ENCODE measurements at places on chromosomes 4 and X.

DNA sequence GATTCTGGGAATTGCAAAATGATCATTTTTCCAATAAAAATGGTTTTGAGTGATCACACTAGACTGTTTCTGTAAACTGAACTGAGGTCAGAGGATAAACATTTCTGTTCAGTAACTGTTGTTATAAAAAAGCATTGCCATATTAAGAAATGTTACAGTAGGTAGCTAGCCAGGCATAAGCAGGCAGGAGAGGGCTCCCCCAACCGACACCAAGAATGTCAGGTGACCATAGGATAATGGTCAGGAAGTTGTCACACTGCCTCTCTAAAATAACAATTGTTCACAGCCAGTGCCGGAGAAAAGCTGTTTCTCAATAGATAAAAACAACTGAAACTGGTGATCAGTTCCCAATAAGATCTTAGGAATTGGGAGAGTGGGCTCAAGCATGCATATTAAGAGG, 306.2 kb upstream of the SLIT2 start:
- no peak for DNase-seq

GRCh38 chr4:24040811-24041210, 151.0 kb upstream of the PPARGC1A start:
- no peak for DNase-seq

DNA sequence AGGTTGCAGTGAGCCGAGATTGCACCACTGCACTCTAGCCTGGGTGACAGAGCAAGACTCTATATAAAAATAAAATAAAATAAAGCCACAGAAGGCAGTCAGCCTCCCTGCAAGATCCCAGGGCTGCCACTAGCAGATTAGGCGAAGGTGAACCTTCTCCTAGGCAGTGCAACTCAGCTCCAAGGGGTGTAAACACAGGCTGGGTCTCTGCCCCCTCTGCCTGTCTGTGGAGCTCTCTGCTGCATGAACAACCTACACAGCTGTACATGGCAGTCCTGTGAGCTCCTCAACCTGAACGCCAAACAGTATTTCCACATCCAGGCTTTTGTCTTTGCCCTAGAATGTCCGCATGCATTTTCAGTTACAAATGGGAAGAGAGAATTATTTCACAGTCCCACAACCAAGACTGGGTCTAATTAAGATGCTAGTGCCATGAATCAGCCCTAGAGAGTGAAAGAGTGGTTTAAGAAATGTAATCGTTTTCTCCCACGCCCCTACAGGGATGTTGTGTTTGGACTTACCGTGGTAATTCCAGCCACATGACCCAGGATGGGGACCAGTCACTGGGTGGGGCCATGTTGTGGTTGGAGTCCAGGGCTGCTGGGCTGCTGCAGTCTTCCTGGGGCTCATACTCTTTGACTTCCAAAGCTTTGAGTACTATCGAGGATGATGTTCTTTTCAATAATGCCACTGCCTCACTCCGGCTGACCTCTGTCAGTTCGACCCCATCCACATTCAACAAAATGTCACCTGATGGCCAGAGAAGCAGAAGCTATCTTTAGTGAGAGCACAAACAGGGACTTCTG, 99.0 kb downstream of the FIP1L1 start:
- DNase-seq, result no peak

- DNase-seq, result no peak
Observed at GRCh38 chrX:21171181-21171580, 203.0 kb upstream of the CNKSR2 start.

DNA sequence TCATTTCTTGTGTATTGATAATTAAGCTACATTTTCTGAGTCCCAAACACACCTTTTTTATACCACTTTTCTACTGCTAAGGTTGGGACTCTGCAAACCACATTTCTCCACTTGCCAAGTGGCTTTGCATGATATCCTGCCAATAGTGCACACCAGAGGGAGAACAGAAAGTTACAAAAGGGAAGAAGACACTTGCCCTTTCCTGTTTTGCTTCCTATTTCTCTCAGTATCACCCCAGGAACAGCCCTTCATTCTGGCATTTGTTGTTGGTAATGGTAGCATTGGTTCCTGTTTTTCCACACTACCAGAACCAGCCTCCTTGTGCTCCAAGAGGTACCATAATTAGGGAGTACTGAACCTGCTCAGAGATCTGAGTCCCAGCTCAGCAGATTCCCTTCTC, 87.1 kb downstream of the HDX start:
- DNase-seq, result no peak

DNA sequence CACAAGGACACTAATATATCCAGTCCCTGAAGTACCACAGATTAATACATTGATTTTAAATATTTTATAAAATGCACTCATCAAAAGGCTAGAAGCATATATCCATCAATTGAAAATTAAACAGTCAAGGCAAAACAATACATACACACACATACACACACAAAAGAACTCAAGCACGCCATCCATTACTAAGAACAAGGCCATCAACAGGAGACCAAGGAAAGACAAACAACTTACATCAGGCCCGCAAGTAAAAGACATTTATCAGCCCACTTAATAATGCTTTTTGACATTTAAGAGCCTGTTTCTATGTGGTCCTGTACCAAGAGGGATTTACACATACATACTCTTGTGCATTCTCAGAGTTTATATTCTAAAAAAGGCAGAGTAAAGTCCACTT, 50.0 kb upstream of the ZNF827 start:
- DNase-seq, result no peak

GRCh38 chr4:6229671-6230501, 29.5 kb upstream of the JAKMIP1 start:
- DNase-seq, result peak; percentile 59

Measured in osteocyte (in vitro differentiated cells).